ENCODE measurements at places on chromosomes 16 and 17.

- DNase-seq = no peak
Observed at GRCh38 chr16:6160303-6160702, 1062.7 kb upstream of the EEF2KMT start.

DNA sequence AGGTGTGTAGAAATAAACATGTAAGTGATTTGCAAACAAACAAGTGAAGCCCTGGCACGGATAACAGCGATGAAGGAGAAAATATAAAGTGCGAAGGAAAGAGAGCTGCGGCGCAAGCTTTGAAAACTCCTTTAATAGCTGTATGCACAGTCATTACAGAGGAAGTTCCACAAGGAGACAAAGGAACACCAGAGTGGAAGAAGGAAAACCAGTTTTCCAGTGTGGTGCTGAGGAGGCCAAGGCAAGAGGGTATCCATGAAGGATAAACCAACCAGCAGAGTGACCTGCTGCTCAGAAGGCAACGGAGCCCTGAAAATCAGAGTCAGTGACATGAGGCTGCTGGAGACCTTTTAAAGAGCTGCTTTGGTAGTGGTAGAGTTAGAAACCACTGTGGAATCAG lies 24.4 kb downstream of the METTL16 start:
- no peak for DNase-seq

DNA sequence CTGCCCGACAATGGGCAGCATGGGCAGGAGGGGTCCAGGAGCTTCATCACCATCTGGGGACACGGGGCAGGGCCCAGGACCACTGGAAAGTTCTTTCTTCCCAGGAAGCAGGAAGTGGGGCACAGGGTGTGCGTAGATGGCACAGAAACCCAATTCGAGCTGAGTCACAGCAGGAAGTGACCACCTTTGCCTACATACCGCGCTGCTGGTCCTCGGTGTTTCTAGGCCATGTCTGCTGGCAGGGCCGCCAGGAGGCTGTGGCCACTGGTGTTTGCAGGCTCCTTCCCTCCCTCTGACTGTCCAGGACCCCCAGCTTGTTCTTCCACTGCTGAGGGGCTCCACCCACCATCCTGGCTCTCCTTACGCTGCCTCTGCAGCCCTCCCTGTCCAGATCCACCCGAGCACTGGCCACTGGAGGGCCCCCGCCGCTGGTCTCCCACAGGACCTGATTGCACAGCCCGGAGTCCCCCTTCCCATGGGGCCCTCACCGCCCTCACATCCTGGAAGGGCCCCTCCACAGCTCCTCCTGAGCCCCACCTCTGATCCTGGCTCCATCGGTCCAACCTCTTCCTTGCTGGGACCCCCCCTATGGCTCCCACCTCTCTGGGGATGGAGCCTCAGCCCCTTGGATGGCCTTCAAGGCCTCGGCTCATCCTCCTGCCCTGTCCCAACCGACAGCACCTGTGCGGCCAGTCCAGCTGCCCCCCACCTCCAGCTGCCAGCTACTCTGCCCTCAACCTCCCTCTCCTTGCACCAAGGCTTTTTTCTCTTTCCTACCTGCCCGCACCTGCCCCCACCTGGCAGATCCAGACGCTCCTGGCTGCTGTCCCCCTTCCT lies 14.5 kb upstream of the RASD1 start:
- no peak for DNase-seq

- no peak for DNase-seq
Observed at GRCh38 chr17:75525806-75526554, 483 bp downstream of the LLGL2 start.

GRCh38 chr16:69386596-69386995 lies 789 bp upstream of the TERF2 start:
- DNase-seq = no peak

- DNase-seq = peak; percentile 38
Observed at GRCh38 chr17:80254396-80255251, 6.0 kb upstream of the RNF213 start.

DNA sequence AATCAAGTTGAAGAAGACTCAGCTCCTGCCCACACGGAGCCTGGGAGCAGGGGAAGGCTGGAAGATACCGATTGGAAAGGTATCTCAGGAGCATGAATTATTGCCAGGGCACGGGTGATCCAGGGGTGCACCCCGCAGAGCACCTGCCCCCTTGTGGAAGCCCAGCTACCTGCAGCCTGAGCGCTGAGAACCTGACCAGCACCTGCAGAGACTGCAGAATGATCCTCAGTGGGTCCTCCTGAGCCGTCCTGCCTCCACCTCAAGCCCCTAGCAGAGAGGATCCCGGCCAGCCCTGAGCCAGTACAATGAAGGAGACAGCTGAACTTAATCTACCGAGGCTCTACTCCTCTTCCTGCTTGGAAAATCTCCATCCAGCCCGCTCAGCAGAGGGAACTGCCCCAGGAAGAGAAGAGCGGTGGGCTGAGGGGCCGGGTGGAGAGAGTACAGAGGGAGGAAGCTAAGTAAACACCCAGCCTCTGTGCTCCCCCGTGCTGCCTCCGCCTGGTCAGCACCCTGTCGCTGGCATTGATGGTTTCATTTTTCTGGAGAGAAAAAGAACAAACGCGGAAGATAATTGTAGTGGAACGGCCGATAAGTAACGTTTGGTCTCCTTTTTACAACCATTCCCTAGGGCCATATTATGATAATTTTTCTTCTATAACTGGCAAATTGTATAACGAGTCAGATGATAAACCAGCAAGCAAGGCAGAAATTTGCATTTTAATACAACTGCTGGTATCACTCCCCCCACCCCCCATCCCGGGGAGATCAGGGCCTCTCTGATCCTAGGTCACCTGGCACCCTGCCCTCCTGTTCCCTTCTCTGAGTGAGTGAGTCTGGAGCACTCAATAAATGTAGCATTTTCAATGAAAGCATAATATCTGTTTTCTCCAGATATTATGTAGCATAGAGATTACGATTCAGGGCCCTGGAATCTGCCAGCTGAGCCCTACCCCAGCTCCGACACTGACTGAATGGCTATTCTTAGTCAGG lies 204.5 kb upstream of the RPL38 start:
- peak; percentile 60 for DNase-seq

- DNase-seq = no peak
Observed at GRCh38 chr17:3529817-3530741, 27.5 kb downstream of the TRPV3 start.

GRCh38 chr16:72768591-72768990 lies 279.3 kb downstream of the ZFHX3 start:
- DNase-seq = no peak

DNA sequence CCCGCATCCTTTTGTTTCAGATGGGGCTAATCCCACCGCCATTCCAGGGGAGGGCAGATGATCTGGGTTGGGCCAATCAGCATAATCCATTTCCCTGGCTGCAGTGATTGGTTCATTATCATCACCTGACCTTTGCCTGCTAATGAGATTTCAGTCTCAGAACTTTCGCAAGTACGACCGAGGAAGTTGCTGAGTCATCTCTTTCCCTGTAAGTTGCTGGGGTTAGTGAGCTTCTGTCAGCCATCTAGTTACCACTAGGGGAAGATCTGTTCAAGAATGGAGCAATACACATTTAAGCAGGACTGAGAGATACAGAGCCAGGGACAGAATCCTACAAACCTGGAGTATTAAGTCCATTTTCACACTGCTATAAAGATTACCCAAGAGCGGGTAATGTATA lies 65.3 kb upstream of the NUDT7 start:
- no peak for DNase-seq

DNA sequence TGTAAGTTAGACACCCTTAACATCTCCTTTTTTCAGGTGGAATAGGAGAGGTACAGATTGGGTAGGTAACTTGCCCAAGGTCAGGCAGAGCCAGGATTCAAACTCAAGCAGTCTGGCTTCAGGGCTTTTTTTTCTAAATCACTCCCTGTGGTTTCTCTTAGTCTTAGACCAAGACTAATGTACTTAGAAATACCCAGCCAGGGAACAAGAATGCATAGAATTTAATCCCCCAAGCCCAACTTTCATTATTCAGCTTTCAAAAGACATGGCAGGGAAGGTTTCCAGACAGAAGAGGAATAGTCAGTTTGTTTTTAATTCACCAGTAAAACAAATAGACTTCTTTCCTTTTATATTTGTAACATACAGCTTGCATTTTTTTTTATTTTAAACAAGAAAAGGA lies 305.2 kb upstream of the RBFOX1 start:
- DNase-seq = no peak

GRCh38 chr17:82463391-82463790 lies 4.8 kb downstream of the NARF start:
- DNase-seq = no peak

DNA sequence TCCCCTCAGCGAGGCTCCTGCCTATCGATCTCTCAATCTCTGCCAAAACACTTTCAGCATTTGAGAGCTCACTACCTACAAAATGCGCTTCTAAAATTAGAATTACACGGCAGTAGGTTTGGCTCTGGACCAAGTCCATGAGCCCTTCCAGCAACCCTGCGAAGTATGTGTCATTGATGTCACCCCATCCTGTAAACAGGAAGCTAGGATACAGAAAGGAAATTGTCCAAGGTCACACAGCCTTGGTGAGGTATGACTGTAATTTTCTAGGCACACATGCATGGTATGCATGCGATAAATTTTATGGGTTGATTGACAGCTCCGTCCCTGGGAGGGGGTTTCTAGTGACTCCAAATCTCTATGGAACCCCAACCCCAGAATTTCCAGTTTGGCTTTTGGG lies 330.3 kb upstream of the CDH5 start:
- no peak for DNase-seq

DNA sequence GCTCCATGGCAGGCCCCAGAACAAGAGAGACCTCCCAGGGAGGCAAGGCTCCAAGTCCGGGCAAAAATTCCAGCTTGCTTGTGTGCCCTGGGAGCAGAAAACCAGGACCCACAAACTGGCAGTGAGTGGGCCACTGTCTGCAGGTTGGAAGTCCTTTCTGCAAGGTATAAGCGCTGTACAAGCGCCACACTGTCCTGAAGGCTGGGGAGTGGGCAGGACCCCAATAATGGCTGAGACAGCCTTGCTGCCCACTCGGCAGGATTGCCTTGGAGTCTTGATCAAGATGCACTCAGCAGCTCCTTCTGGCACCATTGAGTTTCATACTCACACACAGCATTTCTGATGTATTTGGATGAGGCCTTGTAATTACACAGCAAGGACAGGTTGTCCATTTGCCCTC lies 388.6 kb downstream of the CPPED1 start:
- no peak for DNase-seq

DNA sequence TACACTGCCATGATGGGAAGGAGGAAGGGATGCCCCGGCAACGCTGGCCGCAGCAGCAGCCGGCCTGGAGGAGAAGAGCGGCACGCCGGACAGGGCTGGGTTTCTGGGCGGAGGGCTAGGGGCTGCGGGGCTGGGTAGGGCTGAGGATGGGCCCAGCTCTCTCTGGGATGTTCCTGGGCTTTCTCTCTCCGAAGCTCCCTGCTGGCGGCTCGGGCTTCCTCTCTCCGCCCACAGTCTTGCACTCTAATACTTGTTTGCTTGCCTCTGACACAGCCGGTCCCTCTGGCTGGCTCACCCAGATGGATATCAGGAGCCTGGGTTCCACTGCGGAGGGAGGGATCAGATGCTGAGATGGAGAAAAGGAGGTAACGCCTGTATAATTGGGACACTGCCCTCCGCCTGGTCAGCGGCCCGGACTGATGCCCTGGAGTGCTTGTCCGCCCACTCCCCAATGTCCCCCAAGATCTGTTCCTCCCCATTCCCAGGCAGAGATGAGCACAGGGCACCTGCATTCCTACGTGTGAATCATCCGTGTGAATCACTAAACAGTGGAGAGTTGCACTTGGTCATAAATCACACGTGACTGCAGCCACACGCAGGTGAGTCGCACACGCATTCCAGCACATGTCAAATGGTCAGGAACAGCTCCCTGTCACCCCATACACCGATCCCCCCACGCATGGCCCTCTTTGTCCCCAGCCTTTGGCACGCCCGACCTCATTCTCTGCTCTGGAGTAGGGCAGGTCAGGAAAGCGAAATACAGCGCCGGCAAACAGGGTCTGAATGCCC lies at the start of gene ALOXE3:
Gene ALOXE3, minus strand, starts transcription at position 535 of the 789 bp plus-strand sequence. Its CDS starts 524 bp downstream, at position 11.
- DNase-seq = no peak

- no peak for DNase-seq
Observed at GRCh38 chr17:27808628-27809027, 8.3 kb upstream of the NOS2 start.

GRCh38 chr17:66789961-66790437 lies 44.9 kb upstream of the CACNG5 start:
- no peak for DNase-seq

GRCh38 chr16:64773184-64773583 lies 348.7 kb downstream of the CDH11 start:
- DNase-seq = no peak

DNA sequence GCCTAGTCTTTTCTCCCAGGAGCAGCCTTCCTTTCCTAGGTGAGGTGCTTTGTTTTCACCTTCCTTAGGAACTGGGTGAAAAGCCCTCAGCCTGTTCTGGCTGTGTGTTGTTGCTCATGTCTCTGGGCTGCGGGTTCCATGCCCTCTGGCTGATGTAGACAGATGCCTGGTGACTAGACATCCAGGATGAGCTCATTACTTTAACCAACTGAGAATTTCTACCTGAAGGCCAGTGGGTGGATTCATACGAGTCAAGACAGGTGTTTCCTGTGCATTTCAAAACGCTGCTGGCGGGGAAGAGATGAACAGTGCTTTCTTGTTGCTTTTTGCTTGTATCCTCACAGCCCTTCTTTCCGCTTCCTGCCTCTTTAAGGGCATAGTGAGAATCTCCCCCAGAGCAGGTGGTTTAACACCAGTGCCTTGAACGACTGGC lies 22.3 kb downstream of the SAP30BP start:
- DNase-seq = peak; percentile 42

DNA sequence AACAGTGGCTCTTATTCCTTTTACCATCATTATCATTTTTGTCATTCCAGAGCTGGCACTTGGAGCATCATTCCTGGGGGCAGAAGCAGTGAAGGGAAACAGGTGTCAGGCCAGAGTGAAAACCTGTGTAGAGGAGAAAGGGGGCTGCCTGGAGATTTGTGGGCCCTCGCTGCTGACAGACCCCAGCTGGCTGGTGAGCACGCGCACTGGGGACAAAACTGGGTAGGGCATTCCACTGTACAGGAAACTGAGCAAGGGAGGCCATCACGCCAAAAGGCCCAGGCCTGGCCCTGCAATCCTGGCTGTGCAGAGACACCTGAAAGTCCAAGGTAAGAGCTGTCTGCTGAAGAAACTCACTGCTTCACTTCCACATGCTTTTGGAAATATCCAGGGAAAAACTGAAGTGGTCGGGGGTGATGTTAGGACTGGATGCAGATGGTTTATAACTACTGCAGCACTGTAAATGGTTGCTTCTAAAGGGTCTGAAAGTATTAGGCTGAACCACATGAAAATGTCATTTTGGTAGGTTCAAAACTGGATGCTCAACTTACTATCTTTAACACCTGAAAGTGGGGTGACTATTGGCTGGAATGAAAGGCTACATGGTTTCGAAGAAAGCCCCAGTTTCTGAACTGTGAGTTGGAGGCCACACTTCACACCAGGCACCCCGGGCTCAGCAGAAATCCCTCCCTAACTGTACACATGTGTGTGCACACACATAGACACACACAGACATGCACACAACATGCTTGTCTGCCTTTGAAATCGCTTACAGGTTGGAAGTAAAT lies 225.0 kb downstream of the C16orf78 start:
- no peak for DNase-seq

GRCh38 chr16:21626659-21627277 lies 25.6 kb downstream of the IGSF6 start:
- no peak for DNase-seq

GRCh38 chr17:31116167-31116566 lies 21.4 kb downstream of the NF1 start:
- no peak for DNase-seq

- no peak for DNase-seq
Observed at GRCh38 chr17:36545077-36545464, 352 bp downstream of the GGNBP2 start.

GRCh38 chr16:85354686-85355514 lies 242.6 kb upstream of the CIBAR2 start:
- no peak for DNase-seq

GRCh38 chr17:34547453-34548063 lies 31.8 kb upstream of the TMEM132E start:
- DNase-seq = no peak
